ENCODE measurements at places on chromosomes 2 and 18. TPM values are rescaled to one million over a fixed set of nuclear protein-coding genes. Genes with fewer than 3 reads are reported as not detected.

- DNase-seq = no peak
Observed at GRCh38 chr2:96514521-96514920, 9.4 kb upstream of the NEURL3 start.

- no peak for DNase-seq
Observed at GRCh38 chr2:226466589-226466988, 333.0 kb downstream of the IRS1 start.

PIEZO2 gene
- total RNA-seq = not detected

GRCh38 chr2:130393318-130393910 is 37.6 kb downstream of the PTPN18 start:
- DNase-seq = peak; percentile 32

DSG1 gene
- not detected for total RNA-seq

GRCh38 chr2:231769170-231770136 is 11.6 kb downstream of the PDE6D start:
- DNase-seq = no peak

- peak; percentile 47 for DNase-seq
Observed at GRCh38 chr2:192029089-192029488, 165.6 kb downstream of the TMEFF2 start.

All from HT-29 (cell line).